ENCODE measurements at places on chromosomes 13 and 19.

GRCh38 chr13:67227131-67227983, 2.8 kb downstream of the PCDH9 start:
- no peak for DNase-seq

DNA sequence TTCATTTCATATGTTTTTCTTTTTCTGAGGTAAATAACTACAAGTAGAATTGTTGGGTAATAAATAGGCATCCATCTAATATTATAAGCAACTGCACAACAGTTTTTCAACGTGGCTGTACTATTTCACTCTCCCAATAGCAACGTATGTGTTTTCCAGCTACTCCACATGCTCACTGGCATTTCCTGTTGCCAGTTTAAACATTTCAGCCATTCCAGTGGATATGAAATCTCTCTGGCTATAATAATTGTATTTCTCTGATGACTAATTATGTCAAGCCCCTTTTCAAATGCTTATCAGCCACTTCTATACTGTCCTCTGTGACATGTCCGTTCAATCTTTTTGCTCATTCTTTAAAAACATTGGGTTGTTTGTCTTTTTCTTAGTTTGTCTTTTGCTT, 26.8 kb upstream of the ALOX5AP start:
- peak; percentile 52 for DNase-seq

- DNase-seq: no peak
Measured at GRCh38 chr13:19960653-19960976, 2.1 kb downstream of the ZMYM2 start.

DNA sequence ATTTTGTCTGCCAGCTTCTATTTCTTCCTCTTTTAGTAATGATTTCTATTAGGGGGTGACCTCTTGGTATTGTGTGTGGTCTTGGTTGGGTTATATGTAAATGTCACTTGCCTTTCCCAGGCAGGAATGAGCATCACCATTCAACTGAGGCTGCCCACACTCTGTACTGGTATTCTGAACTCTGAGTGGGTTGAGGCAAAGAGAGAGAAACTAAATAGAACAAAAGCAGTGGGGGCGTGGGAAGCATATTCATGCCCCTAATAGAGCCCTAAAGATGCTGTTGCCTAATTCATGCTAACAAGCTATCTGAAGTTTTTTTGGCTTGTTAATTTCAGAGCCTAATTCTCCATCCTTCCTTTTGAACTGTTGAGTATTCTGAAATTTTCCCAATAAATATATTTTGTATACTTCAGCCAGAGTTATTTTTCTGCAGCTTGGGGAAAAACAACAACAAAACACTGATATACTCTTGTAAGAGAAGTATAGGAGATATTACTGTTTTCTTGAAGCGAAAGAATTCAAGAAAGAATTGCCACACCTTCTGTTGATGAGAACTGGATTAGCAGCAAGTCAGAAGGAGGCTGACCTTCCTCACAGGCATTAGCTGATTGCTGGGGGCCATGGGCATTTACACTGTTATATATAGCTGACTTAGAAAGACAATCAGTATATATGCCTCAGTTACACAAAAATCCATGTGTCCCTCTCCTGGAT, 315.8 kb upstream of the KLF12 start:
- no peak for DNase-seq

GRCh38 chr19:33622809-33623511, 1.2 kb downstream of the CHST8 start:
- no peak for DNase-seq

GRCh38 chr13:29681864-29682263, 86.4 kb upstream of the SLC7A1 start:
- DNase-seq: no peak

DNA sequence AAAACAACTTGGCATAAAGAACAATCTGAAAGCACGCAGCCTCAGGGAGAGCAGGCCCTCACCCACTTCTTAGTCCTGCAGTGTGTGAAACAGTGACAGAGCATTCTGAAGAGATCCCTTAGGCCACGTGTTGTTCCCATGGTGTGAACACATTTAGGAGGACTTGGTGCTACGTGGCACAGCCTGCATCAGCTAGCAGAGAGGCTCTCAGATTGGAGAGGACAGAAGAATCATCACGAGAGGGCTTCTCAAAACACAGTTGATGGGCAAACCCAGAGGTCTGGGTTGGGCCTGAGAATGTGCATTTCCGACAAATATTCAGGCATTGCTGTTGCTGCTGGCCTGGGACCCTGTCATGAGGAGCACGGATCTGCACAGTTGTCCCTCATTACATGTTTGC, 26.1 kb upstream of the TFDP1 start:
- no peak for DNase-seq

DNA sequence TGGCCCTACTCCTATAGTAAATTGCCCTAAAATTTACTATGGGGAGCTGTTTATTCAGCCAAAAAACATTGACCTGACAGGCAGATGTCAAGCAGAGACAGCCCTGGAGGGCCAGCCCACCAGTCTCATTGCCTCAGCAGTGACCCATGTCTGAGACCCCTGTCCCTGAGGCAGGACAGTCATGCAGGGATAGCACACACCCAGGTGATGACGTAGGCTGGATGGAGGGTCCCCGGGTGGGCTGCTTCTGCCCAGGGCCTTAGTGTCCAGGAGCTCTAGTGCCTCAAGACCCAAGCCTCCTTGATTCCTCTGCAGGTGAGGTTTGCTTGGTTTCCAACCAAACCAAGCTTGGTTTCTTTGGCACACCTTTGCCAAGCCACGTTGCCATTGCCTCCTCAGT, 72.1 kb downstream of the HSPH1 start:
- DNase-seq: no peak

GRCh38 chr13:113798200-113798811, 39.3 kb downstream of the TMEM255B start:
- no peak for DNase-seq

DNA sequence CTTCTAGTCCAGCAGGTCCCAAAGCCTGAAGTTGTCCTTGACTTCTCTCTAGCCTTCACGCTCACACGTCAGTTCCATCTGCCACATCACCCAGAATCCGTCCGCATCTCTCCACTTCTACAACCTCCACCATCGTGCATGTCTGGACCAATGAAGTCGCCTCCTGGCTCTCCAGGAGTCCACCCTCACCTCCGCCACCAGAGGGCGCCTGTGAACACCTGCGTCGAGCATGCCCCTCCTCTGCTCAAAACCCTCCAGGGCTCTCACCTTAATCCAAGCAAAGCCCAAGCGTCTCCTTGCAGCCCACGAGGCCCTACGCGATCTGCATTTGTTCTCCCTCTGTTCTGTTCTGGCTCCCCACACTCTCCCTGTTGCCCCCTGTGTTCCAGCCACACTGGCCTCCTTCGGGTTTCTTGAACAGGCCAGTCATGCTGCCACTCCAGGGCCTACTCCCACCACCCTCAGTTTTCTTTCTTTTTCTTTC, 3.7 kb downstream of the USHBP1 start:
- no peak for DNase-seq

GRCh38 chr13:32448972-32449371, 21.0 kb upstream of the N4BP2L1 start:
- DNase-seq: no peak

- no peak for DNase-seq
Measured at GRCh38 chr13:95505986-95506385, 46.5 kb upstream of the CLDN10 start.

GRCh38 chr13:23923031-23923430, 25.7 kb upstream of the C1QTNF9B start:
- no peak for DNase-seq

DNA sequence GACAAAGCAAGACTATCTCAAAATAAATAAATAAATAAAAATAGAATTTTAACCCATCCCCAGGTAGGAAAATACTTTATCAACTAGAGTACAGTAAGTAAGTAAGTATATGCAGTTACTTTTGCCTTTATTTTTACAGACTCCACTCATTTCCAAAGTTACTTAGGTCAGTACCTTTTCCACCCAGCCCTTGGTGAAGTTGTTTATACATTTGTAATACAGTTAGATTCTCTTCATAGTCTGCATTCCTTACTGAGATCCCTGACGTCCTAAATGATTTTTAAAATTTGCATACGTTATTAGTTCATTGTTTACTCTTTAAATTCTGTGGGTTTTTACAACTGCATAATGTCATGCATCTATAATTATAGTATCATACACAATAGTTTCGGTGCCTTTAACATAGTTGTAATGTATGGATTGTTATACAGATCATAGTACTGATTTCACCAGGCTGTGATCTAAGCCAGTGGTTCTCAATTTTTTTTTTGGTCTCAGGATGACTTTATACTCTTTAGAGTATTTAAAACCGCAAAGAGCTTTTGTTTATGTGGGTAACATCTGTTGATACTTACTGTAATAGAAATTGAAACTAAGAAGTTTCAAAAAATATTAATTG, 10.4 kb downstream of the SETDB2 start:
- no peak for DNase-seq

GRCh38 chr13:45196622-45197021, 4.2 kb downstream of the KCTD4 start:
- no peak for DNase-seq

Data from non-pigmented ciliary epithelial cell (primary cell).